Stimulated activated CD8-positive, alpha-beta memory T cell treated with anti-CD3 and anti-CD28 coated beads, Interleukin-2, amount 100 ng/mL, for 1 hour (primary cell): ENCODE measurements at places on chromosomes 1 and 21.

DNA sequence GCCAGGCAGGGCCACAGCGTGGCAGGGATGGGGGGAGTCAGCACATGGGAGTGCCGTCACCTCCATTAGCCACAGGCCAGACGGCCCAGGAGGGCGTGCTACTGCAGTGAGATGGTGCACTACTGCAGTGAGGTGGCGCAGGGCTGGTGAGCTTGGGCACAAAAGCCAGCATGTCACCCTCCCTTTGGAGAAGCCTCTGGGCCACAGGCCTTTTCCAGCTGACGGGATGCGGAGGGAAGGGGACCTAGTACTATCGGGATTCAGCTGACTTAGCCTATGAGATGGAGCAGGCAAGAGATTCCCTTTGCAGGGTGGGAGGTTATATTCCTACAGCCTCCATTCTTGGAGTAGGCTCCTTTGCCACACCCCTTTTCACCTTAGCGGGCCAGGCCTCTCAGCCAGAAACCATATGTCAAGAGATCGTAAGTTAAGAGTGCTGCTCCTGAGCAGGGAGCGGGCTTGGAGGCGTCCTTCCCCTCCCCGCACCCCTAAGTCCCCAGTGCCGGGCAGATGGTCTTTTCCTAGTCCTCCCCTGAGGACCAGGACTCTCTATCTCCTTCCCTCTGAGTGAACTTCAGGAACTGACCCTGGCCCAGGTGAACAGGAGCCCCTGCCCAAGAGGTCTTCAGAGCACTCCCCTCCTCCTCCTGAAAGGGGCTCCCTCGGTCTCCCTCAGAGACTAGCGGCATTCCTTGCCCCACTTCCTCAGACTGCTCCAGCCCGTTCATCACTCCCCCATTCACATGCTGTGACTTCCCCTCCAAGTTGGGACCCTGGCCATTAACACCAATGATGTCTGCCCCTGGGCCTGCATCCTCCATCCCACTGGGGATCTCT is 8.2 kb downstream of the NES start:
- DNase-seq: no peak

DNA sequence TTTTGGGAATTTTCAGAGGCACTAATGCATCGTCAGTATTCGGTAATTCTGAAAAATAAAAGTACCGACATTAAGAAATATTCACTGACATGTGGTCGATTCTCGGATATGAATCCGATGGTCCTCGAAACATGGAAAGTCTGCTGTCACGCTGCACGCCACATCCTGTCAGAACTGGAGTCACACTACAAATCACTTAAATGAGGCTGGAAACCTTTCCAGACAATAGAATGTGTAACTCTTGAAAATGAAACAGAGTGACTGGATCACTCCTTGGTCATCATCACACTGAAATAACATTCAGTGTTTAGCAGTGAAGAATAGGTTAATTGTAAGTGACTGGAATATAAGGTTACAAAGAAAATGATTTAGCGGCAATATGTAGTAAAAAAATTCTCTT is 620.1 kb upstream of the ADAMTS5 start:
- no peak for DNase-seq

DNA sequence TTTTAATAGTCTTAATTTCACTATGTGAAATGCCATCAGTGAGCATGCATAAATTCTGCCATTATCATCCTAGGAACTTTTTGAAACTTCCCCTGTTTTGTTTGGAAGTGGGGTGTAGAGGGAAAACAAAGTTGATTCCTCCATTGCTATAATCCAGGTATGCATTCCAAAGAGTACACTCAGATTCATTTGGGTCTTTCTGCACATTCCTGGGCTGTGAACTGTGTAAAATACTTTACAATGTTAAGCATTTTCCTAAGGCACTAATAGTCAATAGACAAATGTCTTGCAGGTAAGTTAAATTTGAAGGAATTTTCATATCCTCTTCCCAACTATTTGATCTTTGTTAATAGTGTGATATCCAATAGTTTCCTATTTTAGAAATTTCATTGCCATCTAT is 36.2 kb downstream of the SGIP1 start:
- no peak for DNase-seq

DNA sequence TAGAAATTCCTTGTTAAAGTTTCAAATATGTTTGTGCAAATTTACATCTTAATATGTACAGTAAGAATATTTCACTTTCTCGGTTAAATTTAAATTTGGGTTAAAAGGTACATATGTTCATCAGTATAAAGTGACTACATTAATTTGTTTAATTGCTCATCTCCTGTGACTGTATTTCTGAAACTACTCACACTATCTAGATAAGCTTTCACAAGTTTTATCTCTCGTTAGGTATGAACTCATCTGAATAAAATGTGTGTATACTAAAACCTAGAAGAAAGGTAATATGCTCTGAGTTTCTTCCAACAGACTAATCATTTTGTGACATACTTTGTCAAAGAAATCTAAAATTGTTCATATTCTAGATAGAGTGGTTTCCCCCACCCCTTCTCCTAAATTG is 150.7 kb downstream of the PATJ start:
- DNase-seq: no peak

GRCh38 chr1:21060523-21060922 is 116.2 kb downstream of the EIF4G3 start:
- no peak for DNase-seq

DNA sequence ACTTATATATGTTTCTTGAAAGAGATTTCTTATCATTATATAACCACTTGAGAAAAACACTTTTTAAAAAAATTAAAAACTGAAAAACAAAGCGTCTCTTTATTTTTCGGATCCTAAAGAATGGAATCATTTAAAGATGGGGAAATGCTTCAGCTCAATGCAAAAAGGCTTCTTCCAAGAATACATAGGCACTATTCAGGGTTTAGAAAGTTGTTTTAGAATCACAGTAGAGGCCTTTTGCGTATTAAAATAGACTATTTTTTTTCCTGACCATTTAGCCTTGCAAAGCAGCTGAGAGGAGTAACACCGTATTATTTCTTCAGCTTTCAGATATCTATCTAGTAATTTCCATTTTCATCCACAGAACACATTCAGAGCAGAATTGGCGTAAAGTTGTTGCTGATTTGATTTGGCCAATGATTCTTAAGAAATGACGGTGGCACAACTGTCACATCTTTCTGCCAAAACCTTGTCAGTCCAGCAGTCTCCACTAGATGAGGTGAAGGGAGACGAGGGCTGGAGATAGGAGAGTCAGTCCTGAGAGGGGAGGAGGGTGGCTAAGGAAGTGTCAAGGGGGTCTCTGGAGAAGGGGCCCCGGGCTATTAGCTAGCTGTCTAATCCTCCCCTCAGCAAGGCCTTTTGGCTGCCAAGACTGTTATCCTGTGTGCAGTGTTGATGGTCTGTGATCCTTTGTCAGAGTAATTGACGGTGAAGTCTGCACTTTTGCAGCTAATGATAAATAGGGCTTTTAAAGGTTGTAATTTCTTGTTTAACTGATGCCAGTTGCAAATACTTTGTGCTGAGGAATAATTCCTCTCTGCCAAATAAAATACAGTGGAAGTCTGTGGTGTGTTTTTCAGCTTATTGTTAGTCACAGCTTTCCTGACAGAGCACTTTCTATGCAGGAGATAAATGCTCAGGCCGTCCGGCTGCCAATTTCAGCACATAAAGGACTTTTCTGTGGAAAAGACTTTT is 34.7 kb downstream of the PRRX1 start:
- DNase-seq: no peak

DNA sequence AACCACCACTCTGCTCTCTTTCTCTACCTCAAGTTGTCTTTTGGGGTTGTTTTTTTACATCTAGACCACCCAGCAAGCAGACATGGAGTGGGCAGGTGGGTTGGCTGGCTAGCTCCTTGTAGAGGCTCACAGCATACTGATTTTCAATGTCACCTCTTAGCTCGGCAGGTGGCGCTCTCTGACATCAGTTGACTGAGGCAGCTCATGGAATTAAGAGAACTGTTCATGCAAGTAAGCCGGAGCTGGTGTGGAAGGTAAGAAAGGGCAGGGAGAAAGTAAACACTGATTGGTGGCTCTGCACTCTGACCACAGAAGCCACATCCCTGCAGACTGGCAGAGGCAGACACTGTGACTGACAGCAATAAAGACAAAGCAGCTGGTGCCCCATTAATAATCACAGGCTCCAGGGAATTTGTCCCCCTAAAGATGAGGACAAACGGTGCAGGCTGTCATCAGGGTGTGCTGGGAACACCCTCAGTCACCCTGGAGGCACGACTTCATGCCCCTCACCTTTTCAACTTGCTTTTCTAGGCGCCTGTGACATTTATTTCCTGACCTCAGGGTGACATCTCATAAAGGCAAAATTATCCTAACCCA is 226.8 kb downstream of the LMX1A start:
- DNase-seq: no peak

DNA sequence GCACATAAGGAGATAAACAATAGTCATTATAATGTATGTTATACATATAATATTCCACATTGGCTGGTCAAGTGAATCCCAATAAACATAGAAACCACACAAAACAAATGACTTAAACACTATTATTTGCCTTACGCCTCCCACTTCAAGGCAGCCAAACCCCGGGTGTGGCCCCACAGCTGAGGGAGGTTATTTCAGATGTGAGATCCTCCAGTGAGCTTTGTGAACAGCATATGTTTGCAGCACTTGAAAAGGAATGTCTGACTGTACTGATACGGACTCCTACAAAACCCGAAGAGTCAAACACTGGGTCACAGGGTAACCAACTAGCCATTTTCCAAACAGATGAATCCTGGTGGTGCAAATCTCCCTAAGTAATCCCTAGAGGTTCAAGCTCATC is 27.1 kb upstream of the DISP1 start:
- DNase-seq: no peak

GRCh38 chr1:18597160-18598042 is 33.2 kb upstream of the PAX7 start:
- peak; percentile 31 for DNase-seq

DNA sequence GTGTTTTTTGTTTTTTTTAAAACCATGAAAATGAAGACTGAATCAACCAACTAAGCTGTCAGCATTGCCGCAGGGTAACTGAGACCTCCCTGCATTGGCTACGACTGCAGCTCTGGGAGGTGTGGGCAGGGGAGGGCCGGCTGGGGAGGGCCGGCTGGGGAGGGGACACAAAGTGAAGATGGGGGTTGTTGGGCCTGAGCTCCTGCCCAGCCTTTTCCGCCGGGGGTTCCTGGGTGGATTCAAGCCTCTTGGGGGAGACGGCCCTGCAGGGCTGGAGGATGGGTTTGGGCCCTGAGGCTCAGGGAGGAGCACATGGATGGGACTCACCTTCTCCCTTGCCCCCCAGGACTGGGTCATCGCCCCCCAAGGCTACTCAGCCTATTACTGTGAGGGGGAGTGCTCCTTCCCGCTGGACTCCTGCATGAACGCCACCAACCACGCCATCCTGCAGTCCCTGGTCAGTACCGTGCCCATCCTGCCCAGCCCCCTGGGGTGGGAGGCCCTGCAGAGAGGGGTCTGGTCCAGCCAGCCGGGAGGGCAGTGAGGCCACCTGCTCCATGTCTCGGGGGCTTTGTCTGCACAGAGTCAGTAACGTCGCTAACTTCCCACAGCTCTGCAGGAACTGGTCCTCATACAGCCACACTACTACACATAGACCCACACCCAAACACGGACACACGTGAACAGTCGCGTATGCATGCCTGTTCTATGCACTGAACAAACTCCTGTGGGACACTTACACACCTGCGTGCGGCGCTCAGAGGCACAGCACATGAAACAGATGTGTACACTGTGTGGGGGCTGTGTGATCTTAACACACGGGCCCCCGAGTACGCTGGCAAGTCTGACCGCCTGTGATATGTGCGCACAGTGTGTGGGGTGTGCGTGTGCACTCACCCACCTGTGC is 31.5 kb downstream of the BMP8A start:
- DNase-seq: no peak

GRCh38 chr1:53733975-53734649 is 4.9 kb downstream of the GLIS1 start:
- no peak for DNase-seq

DNA sequence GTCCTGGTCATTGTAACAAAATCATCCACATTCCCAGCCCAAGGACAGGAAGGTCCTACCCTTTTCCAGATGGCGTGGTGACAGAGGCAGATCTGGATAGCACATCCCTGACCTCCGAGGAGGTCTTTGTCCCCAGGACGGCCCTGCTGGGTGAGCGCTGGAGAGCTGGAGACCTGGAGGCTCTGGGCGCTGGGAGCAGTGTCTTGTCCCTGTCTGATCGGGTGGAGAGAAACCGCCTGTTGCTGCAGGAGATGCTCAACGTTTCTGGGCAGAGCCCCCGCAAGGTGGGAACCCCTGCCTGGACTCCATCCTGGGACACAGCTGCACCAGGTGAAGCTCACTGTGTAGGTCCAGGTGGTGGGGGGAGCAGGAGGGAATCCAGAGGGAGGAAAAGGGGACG is 4.1 kb downstream of the KIAA1614 start:
- DNase-seq: no peak

- no peak for DNase-seq
Observed at GRCh38 chr1:226558036-226558650, 9.6 kb downstream of the STUM start.

DNA sequence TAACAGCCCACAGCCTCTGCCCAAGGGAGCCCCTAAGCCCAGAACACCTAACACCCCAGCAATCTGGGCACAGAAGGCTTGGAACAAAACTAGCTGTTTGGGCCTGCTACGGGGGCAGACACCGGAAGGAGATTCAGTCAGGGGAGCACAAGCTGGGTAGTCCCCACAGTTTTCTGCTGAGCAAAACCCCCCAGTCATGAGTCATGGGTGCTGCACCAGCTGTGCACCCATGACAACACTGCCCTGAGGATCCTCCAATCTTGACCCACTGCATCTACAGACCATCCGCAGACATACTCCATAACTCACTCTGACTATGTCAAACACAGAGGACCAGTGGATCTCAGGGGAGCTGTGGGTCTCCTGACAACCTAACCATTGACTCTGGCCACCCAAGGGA is 105.1 kb downstream of the LRIG2 start:
- DNase-seq: no peak

DNA sequence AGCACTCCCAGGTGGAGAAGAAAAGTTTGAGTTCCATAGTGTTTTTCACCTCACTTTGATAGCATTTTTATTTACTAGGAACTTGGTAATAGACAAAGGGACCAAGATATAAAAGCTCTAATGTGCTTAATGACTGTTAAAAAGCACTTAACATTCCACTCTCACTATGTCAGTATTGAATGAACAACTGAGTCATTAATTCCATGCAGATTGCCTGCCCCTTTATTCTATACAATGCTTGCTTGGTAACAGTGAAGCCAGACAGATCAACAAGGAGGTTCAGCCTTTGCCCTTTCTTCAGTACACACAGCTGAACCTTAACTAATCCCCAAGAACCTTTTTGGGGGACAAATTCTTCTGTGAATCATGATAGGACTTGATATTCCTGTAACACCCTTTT is 425.5 kb downstream of the NUF2 start:
- no peak for DNase-seq

- DNase-seq: no peak
Observed at GRCh38 chr1:21680381-21680780, 11.2 kb upstream of the RAP1GAP start.

DNA sequence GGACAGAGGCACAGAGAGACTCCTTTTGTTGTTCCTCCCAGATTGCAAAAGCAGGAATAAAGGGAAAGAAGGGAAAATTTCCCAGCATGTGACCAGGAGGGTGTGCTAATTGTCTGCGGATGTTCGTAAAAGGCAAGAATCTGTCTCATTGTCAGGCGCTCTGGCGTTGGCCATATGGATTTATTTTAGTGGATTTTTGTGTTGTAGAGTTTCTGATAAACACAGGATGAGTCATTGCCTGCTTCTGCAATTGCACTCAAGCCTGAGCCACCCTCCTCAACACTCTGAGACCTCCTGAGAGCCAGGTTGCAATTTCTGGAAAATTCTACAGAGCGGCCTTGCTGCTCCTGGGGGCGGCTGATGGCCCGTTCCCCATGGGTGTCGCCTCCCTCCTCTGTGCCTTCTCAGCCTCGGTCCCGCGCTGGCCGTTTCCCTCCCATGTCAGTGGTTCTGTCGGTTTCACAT is 227.7 kb downstream of the KAZN start:
- no peak for DNase-seq
